ENCODE measurements at places on chromosomes 13 and 19.

DNA sequence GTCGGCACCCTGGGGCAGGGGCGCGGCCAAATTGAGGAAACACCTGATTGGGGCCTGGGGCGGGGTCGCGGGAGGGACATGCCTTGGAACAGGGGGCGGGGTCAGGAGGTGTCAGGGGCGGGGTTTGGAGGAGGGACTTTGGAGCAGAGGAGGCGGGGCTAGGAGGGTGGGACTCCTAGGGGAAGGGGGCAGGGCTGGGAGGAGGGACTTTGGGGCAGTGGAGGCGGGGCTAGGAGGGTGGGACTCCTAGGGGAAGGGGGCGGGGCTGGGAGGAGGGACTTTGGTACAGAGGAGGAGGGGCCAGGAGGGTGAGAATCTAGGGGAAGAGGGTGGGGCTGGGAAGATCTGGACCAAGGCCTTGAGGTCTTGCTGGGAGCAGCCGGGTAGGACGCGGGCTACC lies 21.9 kb downstream of the GRIN2D start:
- peak; percentile 60 for DNase-seq

DNA sequence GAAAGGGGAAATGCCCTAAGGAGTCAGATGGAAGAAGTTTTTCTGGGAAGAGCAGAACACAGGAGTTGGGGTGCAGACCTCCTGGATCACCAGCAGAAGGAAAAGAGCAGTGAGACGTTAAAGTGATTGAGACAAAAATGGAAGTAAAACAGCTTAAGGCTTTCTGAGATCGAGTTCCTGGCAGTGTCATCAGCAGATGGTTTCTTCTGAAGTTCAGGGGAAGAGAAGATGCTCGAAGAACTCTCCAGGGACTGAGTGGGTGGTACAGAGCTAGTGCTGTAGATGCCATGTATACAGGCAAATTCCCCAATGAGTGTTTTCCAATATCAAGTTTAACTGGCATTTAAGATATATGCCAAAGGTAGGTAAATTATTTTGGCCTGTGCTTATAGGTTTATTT lies 272.2 kb upstream of the KLF12 start:
- no peak for DNase-seq

GRCh38 chr13:23628765-23629565 lies 58.8 kb downstream of the TNFRSF19 start:
- DNase-seq = no peak

- DNase-seq = no peak
These were observed 58.9 kb downstream of the TMED1 start for GRCh38 chr19:10776900-10777650.

DNA sequence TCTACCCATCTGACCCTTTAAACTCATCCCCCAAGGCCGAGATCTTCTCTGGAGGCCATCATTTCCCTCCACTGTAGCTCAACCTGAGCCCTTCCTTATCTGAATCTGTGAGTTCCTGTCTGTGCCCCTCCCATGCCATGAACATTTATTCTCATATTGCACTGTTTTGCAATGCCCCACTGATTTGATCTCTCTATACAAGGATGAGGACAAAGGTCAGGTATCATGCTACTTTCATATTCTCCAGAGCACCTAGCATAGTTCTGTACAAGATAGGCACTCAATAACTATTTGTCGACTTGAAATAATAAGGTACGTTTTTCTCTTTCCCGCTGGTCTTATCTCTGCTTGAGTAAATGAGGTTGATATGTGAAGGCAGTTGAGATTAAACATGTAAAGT lies 135.5 kb downstream of the KLF5 start:
- no peak for DNase-seq

GRCh38 chr13:75830842-75831241 lies 194.7 kb downstream of the LMO7 start:
- no peak for DNase-seq

Measured in activated T-cell treated with anti-CD3 and anti-CD28 coated beads for 24 hours (primary cell).